ENCODE measurements at places on chromosomes 11 and 22.

GRCh38 chr22:39352306-39352891 lies 2.6 kb downstream of the SYNGR1 start:
- no peak for DNase-seq

DNA sequence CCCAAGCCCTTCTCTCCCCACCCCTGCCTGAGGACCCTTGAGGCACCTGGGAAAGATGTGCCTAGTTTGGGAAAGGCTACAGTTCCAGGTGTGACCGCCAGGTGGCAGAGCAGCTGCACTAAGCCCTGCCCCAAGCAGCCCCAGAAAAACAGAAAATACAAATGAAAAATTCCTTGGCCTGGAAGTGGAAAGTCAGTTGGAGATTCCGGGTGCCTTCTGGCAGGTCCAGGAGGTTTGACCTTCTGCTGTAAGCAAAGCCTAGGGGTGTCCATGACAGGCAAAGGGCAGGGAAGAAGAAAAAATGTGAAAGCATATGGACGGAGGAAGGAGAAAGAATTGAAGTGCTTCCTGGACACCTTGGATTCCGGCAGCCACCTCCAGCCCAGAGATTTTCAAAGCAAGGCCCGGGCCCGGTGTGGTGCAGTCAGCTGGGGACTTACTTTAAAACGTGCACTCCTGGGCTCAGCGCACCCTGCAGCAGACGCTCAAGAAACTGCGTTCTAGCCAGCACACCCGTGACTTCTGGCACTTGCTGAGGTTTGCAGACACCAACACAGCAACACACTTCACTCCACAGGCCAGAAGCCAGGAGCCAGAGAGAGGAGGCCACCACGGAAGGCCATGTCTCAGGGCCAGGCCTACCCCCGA lies 37.3 kb upstream of the SLC22A12 start:
- peak; percentile 52 for DNase-seq

DNA sequence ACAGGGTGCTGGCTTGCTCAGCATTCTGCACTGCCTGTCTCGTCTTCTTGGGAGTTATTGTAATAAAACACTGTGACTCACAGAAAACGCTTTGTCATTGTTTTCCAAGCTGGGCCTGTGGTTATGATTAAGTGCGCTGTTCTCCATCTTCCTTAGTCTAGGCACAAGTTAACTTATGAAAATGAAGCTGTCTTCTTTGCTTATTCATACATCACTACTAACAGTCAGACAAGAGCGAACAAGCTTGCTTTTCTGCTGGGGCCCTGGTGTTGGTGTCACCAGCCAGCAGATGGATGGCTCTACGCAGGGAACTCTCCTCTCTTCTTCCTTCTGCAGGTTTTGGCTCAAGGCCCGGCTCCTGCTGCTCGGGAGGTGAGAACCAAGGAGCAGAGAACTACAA lies 380.1 kb upstream of the SYN3 start:
- DNase-seq, result no peak

DNA sequence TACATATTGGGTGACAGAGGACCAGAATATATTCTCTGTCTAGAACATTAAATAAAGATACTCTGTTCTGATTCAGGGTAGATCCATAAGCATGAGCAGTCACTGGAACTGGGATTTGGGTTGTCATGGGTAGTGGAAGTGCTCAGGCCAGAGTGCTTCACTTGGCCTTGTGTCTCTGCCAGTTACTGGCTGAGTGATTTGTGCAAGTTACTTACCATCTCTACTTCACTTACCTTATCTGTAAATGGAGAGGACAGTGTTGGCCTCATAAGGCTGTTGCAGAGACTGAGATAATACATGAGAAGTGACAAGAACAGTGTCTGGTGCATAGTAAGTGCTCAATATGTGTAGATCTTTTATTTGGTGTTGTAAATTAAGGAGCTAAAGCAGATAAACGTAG lies 17.6 kb downstream of the ATXN10 start:
- DNase-seq, result no peak

GRCh38 chr11:128783513-128783912 lies 83.6 kb downstream of the KCNJ1 start:
- DNase-seq, result no peak

- DNase-seq, result no peak
These were observed 60.2 kb downstream of the SLN start for GRCh38 chr11:107651672-107652071.

- DNase-seq, result no peak
These were observed 1.6 kb downstream of the PAX6 start for GRCh38 chr11:31809541-31809856.
